ENCODE measurements at places on chromosomes 7 and 10. TPM values are rescaled to one million over a fixed set of nuclear protein-coding genes. Genes with fewer than 3 reads are reported as not detected.

DNA sequence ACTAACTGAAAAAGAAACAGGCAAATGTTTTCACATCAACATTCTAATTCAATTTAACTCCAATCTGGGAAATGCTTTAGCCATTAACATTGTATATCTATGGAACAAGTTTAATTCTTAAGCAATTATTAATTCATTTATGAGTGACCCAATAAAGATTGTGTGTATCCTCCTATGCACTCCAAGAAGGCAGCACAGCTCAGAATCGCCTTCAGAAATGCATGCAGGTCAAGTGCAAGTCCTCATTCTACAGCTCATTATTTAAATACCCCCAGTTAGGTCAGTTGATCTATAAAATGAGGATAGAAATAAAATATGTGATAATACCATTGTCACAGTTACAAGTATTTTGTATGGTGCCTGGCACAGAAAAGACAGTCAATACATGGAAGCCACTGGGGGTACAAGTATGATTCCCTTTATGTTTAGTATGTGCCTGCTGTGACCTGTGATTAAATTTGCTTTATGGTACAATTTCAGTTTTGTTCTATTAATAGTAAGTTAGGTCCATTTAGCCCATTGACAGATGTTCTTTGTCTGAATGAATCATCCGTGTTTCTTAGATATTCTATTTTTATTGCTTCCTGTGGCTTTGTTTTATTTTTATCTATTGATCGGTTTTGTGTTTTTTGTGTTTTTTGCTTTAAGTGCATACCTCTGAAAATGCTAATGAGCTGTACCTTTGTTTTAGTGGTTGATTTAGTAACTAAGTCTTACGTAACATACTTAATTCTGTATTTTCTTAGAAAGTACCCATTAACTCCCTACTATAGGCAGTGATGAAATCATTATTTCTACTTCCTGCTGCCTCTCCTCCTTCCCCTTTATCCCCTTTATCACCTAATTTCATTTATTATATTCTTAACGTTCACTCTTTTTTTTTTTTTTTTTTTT is 42.8 kb downstream of the CPXM2 start:
- no peak for DNase-seq

ANKRD1 gene
- not detected for total RNA-seq

PDE1C gene
- total RNA-seq = 0.83 TPM

GRCh38 chr7:155745737-155746136 is 66.5 kb downstream of the SHH start:
- DNase-seq = no peak

DNA sequence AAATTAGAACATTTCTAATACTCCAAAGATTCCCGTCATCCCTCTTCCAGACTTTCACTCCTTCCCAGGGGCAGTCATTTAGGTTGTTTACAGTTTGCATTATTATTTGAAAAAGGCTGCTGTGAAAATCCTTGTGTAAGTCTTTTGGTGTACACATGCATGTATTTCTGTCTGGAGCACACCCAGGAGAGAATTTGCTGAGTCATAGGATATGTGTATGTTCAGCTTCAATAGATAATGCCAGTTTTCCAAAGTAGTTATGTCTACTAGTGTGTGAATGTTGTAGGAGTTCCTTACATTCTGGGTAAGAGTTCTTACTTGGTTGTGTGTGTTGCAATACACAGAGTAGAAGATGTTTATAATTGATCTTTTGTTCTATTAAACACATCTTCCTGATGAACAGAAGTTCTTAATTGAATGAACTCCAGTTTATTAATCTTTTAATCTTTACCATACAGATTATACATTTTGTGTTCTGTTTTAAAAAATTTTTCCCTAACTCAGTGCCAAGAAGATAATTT is 25.3 kb downstream of the CROT start:
- no peak for DNase-seq
